ENCODE measurements at places on chromosomes 3 and 15.

- DNase-seq, result no peak
Observed at GRCh38 chr15:94203306-94203705, 28.1 kb upstream of the MCTP2 start.

GRCh38 chr3:139111392-139112229 lies 66.9 kb upstream of the PRR23C start:
- peak; percentile 75 for DNase-seq

GRCh38 chr15:83164771-83165404 lies 42.7 kb downstream of the HDGFL3 start:
- DNase-seq, result no peak

- no peak for DNase-seq
Observed at GRCh38 chr3:17398959-17399551, 343.4 kb downstream of the TBC1D5 start.

GRCh38 chr15:85331655-85332285 lies 48.6 kb upstream of the AKAP13 start:
- no peak for DNase-seq

- no peak for DNase-seq
Observed at GRCh38 chr3:143514874-143515273, 333.4 kb downstream of the SLC9A9 start.

- DNase-seq, result no peak
Observed at GRCh38 chr3:84943379-84943778, 15.4 kb upstream of the CADM2 start.

DNA sequence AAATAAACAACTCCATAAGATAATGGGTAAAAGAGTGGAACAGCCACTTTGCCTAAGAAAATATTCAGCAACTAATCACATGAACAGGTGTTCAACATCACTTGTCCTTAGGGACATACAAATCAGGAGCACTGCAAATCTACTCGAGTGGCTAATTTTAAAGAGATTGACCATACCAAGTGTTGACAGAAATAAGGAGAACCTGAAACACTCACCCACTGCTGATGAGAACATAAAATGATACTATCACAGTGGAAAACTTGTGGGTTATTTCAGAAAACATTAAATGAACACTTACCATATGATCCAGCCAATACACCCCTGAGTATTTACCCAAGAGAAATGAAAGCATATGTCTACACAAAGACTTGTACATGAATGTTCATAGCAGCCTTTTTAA lies 70.5 kb downstream of the GABRB3 start:
- no peak for DNase-seq

- no peak for DNase-seq
Observed at GRCh38 chr3:126399351-126399735, 4.6 kb downstream of the CFAP100 start.

- no peak for DNase-seq
Observed at GRCh38 chr3:22862111-22862510, 341.0 kb upstream of the UBE2E2 start.

DNA sequence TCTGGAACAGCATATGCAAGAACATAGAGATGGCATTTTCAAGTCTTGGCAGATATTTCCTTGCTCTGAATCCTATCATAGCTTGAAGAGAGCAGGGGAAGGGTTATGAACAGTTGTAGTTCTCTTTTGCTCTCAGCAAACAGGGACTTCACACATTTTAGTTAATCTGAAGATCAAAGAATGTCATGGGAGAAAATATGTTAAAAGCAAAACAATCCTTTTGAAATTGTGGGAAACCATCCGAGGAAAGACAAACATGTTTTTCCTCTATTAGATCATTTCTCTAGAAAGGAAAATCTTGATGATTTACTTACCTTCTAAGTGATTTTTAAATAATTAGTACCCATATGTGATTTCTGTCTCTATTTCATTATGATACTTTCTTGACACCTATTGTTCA lies 77.8 kb upstream of the DCBLD2 start:
- no peak for DNase-seq

DNA sequence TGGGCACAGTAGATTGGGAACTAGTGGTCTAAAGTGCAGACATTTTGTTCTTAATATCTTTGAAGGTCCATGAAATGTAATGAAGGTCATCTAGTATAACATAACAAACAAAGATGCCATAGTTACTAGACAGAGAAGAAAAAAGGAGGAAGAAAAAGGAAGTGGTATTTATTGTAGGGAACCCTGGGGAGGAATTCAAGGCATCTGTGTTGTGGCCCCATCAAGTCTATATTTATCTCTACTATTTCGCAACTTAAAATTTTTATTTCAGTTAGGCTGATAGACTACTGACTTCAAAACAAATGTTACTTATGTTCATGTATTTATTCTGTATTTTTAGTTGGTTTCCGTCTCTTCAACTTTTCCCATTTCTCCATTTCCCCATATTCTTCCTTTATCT lies 48.9 kb upstream of the ZDHHC23 start:
- no peak for DNase-seq

DNA sequence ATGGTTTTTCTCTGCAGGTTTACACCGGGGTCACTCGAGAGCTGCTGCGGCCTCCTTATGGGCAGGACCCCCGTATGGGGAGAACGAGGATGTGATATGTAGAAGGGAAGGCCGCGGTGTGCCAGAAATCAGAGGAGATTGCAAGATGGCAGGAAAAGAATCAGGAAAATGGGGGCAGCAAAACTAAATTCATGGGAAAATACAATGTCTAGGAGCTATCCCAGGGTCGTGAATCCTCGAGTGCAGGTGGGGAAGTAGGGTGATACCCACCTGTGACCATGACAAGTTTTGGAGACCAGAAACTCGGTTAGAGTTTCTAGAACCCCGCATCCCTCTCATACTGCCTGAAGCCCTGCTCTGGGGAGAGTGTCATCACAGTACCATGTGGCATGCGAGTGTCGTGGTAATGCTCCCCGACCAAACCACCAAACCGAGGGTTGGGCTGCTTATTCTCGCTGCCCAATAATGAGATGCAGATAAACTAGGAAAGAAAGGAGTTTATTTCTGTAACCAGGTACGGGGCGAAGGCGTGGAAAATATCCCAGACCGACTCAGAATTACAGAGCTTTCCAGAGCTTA lies 781 bp downstream of the TRNT1 start:
- no peak for DNase-seq

- DNase-seq, result no peak
Observed at GRCh38 chr3:24763393-24763792, 268.7 kb upstream of the THRB start.
